ENCODE measurements at places on chromosomes 5 and 9.

DNA sequence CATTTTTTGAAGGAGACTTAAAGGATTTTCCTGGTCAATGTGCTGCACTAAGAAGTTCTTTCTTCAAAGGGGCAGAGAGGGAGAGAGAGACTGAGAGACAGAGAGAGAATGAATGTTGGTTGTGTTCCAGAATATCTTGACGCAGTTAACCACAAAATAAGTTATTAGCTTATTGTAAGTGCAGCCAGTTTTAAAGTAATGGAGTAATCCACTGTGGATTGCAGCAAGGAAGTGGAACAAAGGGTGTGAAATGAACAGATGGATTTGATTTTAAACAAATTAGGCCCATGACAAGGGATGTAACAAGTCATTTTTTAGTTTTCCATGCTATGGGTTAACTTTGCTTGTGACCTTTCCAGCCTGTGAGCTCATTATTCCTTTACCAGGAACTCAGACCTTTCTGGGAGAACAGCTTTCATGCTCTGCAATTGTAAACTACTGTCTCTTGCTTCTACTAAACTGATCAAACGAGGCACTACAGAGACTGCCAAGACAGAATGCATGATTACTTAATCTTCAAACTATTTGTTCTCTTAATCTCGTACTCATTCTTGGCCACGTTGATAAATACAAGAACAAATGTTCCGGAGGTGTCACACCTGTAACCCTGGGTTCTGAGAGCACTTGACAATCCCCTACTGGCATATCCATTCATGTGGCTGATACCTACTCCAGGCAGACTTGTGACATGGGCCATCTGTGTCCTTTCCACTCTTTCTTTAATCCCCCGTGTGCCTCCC lies 131.1 kb downstream of the TLE1 start:
- no peak for DNase-seq

- no peak for DNase-seq
These were observed 86.1 kb downstream of the ADAMTS6 start for GRCh38 chr5:65395526-65396155.

DNA sequence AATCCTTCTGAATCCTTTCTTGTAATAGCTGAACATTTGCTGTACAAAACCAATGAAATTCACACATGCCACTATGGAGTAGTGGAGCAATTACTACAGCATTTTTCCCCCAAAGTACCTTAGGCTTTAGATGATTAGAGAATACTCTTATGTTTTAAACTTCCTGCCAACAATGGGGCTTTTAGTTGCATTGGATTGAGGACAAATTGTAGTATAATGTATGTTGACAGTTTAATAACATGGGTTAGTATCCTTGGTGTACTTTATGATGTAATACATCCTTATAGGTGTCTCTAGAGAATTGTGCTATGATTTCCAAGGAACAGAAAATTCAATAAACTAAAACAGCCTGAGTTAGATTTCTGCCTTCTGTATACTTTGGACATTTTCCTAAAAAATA lies 422.7 kb upstream of the GRAMD2B start:
- no peak for DNase-seq

- DNase-seq: no peak
These were observed 181.7 kb downstream of the DOCK8 start for GRCh38 chr9:396396-396795.

DNA sequence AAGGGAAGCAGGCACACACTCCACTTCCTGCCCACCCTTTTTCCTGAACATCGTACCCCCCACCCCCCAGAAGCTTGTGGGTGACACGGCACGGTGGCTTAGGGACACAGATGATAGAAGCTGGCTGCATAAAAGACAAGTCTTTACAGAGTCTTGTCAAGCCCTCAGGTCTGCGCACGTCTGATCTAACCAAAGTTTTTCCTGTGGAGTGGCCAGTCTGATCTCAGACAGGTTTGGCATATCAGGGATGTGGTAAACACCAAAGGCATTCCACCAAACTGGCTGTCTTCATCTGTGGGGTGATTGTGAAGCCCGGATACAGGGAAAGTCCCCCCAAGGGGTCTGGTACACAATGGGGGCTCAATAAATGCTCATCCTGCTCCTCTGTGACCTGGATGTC lies 50.0 kb downstream of the CRB2 start:
- DNase-seq: no peak

DNA sequence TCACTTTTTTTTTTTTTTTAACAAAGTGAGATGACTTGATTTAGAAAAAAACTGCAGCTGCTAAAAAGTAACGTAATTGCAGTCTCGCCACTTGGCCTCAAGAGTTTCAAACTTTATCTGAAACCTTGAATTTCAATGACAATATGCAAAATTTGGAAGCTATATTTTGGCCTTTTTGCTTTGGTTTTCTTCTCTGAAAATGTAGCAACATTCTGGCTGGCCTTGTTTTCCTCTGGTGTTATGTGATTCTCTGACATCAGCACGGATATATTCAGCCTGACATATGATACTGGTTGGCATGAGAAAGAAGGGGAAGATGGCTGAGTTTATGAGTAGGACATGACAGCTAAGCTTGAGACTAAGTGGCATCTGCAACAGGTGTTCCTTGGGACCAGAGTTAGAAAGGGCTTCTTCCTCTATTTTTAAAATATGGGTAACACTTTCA lies 136.5 kb downstream of the MEF2C start:
- no peak for DNase-seq

Data from stimulated activated CD4-positive, alpha-beta T cell treated with anti-CD3 and anti-CD28 coated beads, Interleukin-12 subunit alpha, Interleukin-12 subunit beta, amount 100 ng/mL, for 24 hours (primary cell).